Activated CD4-positive, alpha-beta T cell treated with anti-CD3 and anti-CD28 coated beads, Interleukin-2, amount 50 U/mL, for 1 hour (primary cell): ENCODE measurements at places on chromosomes 11 and 22.

- no peak for DNase-seq
These were observed 206.4 kb upstream of the E2F8 start for GRCh38 chr11:19447150-19447566.

GRCh38 chr11:110990311-110990710 lies 255.2 kb upstream of the POU2AF2 start:
- DNase-seq: no peak

DNA sequence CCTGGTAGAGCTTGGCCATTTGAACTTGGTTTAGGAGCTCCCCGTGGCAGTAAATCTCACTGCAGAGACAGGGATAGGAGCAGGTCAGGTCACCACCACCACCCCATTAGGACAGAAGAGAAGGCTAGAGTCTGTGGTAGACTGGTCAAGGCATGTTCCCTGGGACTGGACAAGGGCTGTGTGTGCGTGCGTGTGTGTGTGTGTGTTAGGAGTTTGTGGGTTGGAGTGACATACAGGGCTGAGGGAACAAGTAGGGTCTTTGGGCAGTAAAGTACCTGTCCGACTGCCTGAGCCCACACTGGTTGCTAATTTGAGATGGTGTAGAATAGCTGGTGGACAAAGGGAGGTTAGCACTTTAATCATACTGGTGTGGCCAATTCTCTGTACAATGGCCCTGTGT lies 16.1 kb downstream of the TREH start:
- DNase-seq: no peak

DNA sequence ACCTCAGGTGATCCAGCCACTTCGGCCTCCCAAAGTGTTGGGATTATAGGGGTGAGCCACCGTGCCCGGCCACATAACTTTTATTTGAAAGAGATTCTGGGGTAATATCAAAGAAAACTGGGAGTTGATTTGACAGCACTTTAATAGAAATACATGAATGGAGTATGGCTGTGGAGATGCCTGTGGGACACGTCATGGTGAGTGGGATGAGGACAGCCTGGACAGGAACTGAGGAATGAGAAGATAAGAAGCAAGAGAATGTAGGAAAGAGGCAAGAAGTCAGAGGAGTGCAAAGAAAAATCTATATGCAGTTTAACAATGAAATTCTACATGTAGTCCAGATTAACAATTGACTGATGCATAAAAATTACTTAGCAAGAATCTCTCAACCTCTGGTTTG lies 31.0 kb downstream of the SLC22A6 start:
- no peak for DNase-seq

GRCh38 chr11:95148406-95148805 lies 58.8 kb downstream of the ENDOD1 start:
- DNase-seq: no peak

- no peak for DNase-seq
These were observed 148.7 kb upstream of the MTMR2 start for GRCh38 chr11:96072592-96072991.

DNA sequence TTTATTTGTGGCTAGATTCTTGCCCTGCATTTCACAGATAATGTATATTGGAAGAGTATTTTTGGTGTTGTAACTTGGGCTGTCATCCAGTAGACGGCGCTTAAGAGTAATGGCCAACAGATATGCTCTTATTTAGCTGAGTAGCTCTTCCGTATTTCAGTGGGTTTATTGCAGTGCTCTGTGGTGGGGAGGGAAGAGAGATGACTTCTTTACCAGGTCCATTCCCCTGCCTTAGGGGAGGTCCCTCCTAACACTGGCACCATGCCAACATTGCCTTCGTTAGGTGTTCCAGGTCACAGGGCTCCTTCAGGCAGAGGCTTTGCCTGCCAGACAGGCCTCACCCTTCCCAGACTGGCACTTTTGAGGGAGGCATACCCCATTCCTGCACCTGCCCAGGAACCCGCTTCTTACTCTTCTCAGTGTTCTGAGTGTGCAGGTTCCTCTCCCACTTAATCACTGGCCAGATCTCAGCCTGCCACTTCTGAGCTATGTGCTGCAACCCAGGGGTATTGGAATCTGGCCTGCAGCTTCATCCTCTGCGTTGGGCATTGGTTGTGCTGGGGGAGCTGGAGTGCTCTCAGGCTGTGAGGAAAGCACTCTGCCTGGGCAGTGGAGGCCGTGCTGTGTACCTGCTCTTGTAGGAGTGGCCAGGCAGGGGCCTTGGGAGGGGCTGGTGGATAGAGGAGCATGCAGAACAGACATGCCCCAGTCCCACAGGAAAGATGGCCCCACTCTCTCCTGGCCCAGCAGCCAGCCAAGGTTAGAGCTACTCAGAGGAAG lies 29.4 kb upstream of the SLN start:
- no peak for DNase-seq

GRCh38 chr11:33089776-33090175 lies 50.4 kb downstream of the TCP11L1 start:
- no peak for DNase-seq

GRCh38 chr22:45263463-45264269 lies 21.1 kb upstream of the UPK3A start:
- no peak for DNase-seq

DNA sequence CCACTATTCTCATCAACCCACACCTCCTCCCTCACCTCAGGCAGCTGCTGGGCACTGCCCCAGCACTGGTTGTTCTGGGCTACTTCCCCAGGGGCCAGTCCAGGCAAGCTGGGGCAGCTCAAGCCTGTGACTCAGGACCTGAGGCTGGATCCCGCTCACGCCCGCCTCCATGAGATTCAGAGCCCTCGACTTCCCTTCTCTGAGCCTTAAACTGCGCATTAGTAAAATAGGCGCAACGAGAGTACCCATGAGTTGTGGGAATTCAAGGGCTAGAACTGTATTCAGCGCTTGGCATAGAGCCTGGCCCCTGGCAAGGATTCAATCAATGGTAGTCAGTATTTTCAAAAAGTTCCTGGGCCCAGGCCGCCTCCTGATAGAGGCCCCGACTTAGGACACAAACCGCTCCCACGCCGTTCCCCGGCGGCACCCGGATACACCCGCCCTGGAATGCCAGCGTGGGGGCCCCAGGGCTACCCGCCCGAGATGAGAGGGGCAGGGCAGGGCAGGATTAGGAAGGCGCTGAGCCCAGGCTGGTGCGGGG lies 723 bp upstream of the CD82 start:
- DNase-seq: no peak

DNA sequence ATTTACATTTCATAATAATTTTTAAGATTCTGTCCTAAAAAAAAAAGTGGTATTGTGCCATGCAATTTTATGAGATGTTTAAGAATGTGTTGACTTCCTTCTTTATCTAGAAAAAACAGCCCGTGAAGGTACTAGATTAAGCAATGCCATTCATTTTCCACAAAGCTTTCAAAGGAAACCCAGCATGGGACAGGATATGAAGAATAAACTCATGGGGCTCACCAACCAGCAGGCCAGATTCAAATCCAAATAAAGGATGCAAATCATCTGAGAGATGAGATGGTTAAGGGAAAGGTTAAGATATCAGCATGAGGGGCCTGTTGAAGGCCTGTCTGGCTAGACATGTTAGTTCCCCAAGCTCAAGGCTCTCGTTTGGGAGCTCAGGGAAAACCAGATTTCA lies 199.1 kb downstream of the SWAP70 start:
- DNase-seq: no peak

- no peak for DNase-seq
These were observed 36.0 kb downstream of the NUP50 start for GRCh38 chr22:45199723-45200122.

DNA sequence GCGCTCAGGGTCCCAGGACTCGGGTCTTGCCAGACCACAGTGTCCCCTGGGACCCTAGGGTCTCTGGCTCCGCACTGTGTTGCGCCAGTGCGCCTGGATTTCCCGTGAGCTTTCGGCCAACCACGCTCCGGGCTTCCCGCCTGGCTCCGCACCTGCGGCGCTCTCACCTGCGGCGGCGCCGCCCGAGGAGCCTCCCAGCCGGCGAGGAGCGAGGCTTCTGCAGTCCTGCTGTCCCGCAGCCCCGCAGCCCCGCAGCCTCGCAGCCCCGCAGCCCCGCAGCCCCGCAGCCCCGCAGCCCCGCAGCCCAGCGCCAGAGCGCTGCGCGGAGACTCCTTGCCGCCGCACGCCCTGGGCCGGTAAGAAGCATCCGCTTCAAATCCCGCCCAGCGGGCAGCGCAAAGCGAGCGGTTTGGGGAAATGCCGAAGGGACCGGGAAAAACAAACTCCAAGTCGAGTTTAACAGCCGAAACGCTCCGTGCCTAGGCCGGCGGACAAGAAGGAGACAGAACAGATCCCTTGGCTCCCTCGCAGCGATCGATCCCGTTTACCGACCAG lies 939 bp downstream of the ALX4 start:
- DNase-seq: no peak

DNA sequence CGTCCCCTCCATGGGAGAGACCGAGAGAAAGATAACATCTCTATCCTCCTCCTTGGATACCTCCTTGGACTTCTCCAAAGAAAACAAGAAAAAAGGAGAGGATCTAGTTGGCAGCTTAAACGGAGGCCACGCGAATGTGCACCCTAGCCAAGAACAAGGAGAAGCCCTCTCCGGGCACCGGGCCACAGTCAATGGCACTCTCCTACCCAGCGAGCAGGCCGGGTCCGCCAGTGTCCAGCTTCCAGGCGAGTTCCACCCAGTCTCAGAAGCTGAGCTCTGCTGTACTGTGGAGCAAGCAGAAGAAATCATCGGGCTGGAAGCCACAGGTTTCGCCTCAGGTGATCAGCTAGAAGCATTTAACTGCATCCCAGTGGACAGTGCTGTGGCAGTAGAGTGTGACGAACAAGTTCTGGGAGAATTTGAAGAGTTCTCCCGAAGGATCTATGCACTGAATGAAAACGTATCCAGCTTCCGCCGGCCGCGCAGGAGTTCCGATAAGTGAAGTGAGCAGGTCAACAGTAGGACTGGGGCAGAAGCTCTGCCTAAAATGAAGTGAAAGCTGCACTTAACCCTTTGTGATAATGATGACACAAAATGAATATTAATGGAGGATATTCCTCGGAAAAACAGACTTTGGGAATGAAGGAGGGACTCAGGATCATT lies 65.3 kb downstream of the WNT11 start:
- no peak for DNase-seq

DNA sequence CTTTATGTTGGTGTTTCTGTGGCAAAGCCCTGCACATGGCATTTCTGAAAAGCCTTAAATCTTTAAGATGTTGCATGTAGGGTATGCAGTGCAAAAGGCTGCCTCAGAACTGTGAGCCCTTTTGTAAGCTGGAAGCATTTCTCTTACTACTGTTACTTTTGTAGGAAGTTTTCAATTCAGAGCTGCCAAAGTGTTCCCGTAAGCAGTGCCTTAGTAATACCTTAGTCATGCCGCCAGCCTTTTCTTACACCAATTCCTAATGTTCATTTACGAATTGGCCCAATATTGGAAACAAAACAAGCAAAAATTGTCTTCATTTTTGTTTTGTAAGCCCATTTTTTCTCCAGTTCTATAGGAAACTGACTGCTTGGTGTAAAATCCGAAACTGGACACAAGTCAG lies 67.4 kb upstream of the RASSF10 start:
- DNase-seq: no peak

DNA sequence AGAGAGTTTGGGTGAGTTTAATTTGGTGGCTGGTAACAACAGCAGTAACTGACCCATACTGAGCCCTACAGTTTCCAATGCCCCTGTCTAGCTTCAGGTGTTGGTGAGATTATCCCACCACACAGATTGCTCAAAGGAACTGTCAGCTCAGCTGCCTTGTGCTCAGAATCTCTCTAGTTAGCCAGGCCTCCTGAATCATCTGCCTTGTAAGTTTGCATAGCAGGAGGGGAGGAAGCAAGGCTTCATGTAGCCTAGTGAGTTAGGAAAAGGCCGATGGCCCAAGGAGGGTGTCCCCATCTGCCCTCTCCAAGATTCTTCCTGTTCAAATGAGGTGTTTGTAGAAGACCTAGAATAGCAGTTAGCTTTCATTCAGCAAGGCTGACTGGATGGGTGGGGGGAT lies 74.3 kb downstream of the MICAL2 start:
- no peak for DNase-seq

GRCh38 chr11:11848891-11849746 lies 7.3 kb downstream of the USP47 start:
- peak; percentile 60 for DNase-seq

- no peak for DNase-seq
These were observed 553 bp upstream of the LDLRAD3 start for GRCh38 chr11:35943309-35943708.

- no peak for DNase-seq
These were observed 9.0 kb downstream of the ATG16L2 start for GRCh38 chr11:72823105-72823804.

DNA sequence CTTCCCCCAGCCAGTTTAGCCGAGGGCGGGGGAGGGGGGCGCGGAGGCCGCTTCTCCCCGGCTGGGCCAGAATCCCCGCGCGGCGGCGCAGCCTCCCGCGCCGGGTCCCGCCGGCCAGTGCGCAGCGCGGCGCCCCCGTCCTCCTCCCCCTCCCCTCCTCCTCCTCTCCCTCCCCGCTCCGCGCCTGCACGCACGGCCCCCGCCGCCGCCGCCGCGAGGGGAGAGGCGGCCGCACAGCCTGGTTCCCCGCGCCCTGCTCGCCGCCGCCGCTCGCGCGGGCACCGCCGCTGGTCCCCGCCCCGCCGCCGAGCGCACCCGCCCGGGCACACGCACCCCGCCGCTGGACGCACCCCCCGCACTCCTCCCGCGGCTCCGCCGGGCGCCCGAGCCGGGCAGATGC lies at the start of gene FLRT1:
Gene FLRT1 (plus strand): TSS at position 356 of the 400 bp plus-strand sequence. CDS start 80,337 bp downstream, outside the sequence.
- DNase-seq: no peak

DNA sequence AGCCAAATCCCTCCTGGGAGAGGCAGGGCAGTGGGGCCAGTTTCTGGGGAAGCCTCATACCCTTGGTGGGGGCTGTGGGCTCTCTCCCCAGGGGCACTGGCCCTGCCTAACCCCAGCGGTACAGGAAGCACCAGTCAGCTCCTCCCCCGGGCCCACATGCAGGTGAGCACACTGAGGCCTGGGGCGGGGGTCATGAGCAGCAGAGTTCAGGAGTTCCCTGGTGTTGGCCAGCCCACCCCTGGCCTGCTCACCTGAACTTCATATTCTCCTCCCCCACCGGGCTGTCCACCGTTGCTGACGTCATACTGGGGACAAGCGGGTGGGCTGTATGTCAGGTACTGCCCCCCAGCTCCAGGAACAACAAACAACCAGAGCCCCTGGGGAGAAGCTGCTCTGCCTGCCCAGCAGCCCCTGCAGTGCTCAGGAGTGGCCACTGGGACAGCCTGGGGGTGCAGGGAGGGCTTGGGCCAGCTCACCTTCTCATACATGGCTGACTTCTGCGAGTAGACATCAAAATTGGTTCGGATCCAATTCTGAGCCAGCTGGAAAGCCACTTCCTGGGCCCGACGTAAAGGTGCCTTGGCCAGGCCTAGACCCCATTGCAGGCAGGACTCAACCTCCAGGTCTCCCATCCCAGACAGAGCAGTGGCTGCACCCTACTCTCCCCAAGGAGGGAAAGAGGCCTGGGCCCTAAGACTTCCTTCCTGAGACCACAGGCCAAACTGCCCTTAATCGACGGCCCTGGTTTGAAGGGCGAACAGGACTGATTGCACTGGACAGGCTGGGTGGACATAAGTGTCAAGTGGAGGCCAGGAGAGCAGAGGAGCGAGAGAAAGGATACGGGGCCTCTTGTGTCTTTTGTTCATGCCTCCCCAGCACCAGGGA lies 20.8 kb downstream of the TREH start:
- DNase-seq: no peak
